NCI-H1930 (cell line): ENCODE measurements at places on chromosomes 3 and 15.

DNA sequence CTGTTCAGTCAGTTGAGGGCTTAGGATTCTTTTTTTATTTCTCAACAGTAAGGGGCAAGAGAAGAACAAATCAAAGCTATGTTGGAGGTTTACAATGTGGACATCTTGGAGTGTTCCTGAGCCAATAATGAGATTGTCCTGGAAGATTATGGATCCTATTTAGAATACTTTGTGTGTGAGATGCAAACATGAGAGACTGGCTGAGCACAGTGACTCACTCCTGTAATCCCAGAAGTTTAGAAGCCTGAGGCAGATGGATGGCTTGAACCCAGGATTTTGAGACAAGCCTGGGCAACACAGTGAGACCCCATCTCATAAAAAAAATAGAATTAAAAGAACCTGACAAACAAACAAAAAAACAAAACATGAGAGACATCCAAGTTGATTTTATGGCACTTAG lies 351.6 kb downstream of the GAP43 start:
- no peak for DNase-seq

DNA sequence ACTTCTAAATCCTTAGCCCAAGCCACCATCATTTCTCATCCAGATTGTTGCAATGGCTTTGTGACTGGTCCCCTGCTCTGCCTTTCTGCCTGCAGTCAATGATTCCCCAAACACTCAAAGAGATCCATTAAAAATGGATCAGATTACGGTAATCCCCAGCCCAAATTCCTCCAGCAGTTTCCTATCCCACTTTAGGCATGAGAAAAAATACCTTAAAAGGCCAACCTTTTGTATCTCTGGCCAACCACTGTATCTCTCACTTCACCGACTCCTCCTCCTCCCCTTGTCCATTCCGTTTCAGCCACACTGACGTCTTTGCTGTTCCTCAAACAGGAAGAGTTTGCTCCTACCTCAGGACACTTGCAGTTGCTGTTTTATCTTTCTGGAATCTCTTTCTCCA lies 20.9 kb upstream of the IL1RAP start:
- DNase-seq, result no peak

DNA sequence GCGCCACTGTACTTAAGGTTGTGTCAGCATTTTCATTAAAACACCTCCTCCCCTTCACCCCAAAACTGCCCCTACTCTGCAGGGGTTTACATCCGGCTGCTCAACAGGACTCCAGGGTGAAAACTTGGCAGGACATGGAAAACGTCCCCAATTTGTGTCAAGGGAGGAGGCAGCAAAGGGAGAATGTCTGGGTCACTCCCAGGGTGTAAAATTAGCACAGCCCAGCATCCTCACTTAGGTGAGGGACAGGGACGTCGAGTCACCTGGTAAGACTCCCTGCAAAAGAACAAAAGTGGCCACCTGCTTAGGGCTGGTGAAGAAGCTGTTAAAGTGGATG lies 532.3 kb downstream of the FOXP1 start:
- DNase-seq, result no peak

DNA sequence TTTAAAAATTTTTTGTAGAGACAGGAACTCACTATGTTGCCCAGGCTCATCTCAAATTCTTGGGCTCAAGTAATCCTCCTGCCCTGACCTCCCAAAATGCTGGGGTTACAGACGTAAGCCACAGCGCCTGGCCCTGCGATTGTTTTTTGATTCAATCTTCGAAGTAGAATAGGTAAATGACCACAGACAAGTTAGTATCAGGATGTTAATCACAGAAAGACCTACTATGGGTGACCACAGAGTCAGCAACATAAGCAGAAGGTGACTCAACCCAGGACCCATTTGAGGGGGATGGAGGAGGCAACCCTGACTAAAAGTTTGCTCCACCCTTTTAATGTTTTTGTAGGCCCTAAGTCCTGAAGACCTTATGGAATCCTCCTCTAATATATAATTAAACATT lies 10.0 kb upstream of the USP3 start:
- DNase-seq, result no peak

GRCh38 chr3:72042397-72043203 lies 257.7 kb upstream of the PROK2 start:
- no peak for DNase-seq

DNA sequence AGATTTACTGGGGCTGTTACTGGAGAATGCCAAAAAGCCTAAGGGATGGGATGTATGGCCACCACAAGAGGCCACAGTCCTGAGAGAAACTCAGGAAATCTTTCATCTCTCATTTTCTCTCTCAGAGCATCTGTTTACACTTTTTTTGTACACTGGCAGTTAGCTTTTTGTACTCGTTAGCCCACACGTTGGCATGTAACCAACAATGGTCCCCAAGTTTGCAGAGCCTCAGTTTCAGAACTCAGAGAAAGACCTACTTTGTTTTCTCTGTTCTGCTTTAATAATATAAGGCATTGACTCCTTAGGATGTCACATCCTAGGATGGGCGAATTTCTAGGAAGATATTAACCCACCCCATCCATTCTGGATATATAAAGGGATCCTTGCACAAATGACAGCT lies 183.5 kb downstream of the SUCNR1 start:
- DNase-seq, result no peak

GRCh38 chr3:115194476-115194875 lies 47.4 kb upstream of the ZBTB20 start:
- no peak for DNase-seq

DNA sequence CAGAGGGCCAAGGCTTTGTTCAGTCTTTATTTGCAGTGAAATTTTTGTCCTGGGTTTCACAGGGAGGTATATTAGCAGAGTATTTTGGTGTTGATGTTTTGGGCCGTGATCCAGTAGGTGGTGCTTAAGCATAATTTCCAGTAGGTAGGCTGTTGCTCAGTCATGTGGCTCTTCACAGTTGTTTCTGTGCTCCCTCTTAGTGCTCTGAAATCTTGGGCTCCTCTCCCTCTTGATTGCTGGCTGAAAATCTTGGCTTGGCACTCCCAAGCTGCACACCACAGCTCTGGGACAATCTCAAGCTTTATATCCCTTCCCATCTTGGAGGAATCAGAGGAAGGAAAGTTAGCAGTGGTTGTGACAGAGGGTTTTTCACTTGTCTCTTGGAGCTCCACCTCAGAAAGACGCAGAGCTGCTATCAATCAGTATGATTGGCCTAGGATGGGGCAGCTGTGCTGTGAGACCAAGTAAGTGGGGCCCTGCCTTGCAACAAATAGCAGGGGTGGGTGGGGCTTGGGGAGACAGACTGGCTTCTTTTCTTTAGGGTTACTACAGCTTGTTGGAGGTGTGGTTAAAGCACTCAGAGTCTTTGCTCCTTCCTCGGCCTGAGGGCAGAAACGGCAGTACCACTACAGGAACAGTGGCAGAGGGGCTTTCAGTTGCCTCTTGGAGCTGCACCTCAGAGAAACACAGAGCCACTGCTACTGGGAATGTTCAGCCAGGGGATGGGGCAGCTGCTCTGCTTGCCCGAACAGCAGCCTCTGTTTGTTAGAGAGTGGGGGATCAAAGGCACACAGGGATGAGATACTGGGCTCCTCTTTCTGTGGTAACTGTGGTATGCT lies 627.0 kb downstream of the SI start:
- DNase-seq, result no peak

- DNase-seq, result no peak
Observed at GRCh38 chr3:59549962-59550361, 500.1 kb upstream of the CFAP20DC start.
